Lung (tissue), 17 donors: ENCODE measurements at places on chromosomes 4 and X. TPM values are rescaled to one million over a fixed set of nuclear protein-coding genes. Genes with fewer than 3 reads are reported as not detected.
A peak's percentile ranks its signal among the peaks of the same experiment; 100 is the strongest.

HTRA3 gene
- 18.6 TPM for total RNA-seq

- DNase-seq: no peak
- H3K27me3 ChIP-seq: no peaks in the 10 kb centered on the region
- no peak overlapping the region for H3K27ac ChIP-seq
- H3K4me3 ChIP-seq: no peak overlapping the region
Observed at GRCh38 chr4:145049241-145049640, 48.8 kb downstream of the ANAPC10 start.

- no peak overlapping the region for H3K4me3 ChIP-seq
- H3K36me3 ChIP-seq: no peaks in the 10 kb centered on the region
- no peaks in the 10 kb centered on the region for H3K27me3 ChIP-seq
- no peaks in the 10 kb centered on the region for H3K4me1 ChIP-seq
Observed at GRCh38 chr4:124591637-124592036, 120.9 kb downstream of the ANKRD50 start.

DNA sequence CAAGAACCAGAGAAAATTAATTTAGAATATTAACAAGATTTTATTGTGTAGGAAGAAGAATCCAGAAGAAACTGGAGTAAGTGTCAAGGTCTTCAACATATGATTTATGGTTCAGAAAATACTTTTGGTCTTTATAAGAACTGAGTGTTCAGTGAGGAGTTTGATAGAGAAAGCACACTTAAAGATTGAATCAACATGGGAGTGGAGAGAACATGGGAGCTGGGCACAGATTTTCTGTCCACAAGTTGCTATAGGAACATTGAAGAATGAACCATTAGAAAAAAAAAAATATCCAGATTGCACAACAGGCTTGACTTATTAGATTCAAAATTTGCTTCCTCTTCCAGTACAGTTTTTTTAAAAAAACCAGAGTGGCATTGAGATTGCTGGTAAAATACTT, 601.2 kb upstream of the GNPDA2 start:
- no peak overlapping the region for H3K27ac ChIP-seq
- peaks cover 6% of the 10 kb centered on the region for H3K4me1 ChIP-seq
- no peak overlapping the region for H3K4me3 ChIP-seq
- no peaks in the 10 kb centered on the region for H3K36me3 ChIP-seq

- DNase-seq: no peak
- no peaks in the 10 kb centered on the region for H3K4me1 ChIP-seq
- no peak overlapping the region for H3K27ac ChIP-seq
- H3K36me3 ChIP-seq: no peaks in the 10 kb centered on the region
- no peak overlapping the region for H3K4me3 ChIP-seq
Observed at GRCh38 chr4:184503869-184504300, 29.5 kb upstream of the IRF2 start.

TBCK gene
- 71.2 TPM for total RNA-seq

ADH6 gene
- total RNA-seq: 2.2 TPM

MAGEB10 gene
- not detected for total RNA-seq

GRCh38 chrX:133935076-133935475, 50.3 kb downstream of the GPC3 start:
- no peak for DNase-seq
- peaks cover 8% of the 10 kb centered on the region for H3K27me3 ChIP-seq
- H3K4me3 ChIP-seq: no peak overlapping the region
- peaks cover 9% of the 10 kb centered on the region for H3K4me1 ChIP-seq
- no peaks in the 10 kb centered on the region for H3K36me3 ChIP-seq
- no peak overlapping the region for H3K27ac ChIP-seq

DNA sequence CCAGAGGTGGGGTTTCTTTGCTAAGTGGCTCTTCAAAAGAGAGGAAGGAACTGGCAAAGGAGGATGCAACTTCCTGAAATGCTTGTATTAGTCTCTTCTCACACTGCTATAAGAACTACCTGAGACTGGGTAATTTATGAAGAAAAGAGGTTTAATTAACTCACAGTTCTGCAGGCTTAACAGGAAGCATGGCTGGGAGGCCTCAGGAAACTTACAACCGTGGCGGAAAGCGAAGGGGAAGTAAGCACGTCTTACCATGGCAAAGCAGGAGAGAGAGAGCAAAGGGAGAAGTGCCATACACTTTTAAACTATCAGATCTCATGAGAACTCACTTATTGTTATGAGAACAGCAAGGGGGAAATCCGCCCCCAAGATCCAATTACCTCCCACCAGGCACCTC, 505.7 kb downstream of the ZNF674 start:
- DNase-seq: no peak
- H3K27ac ChIP-seq: no peak overlapping the region
- no peaks in the 10 kb centered on the region for H3K36me3 ChIP-seq

GRCh38 chr4:152304220-152304619, 231.7 kb downstream of the FBXW7 start:
- H3K36me3 ChIP-seq: no peaks in the 10 kb centered on the region
- H3K27ac ChIP-seq: no peak overlapping the region
- DNase-seq: no peak
- H3K4me3 ChIP-seq: no peak overlapping the region

DNA sequence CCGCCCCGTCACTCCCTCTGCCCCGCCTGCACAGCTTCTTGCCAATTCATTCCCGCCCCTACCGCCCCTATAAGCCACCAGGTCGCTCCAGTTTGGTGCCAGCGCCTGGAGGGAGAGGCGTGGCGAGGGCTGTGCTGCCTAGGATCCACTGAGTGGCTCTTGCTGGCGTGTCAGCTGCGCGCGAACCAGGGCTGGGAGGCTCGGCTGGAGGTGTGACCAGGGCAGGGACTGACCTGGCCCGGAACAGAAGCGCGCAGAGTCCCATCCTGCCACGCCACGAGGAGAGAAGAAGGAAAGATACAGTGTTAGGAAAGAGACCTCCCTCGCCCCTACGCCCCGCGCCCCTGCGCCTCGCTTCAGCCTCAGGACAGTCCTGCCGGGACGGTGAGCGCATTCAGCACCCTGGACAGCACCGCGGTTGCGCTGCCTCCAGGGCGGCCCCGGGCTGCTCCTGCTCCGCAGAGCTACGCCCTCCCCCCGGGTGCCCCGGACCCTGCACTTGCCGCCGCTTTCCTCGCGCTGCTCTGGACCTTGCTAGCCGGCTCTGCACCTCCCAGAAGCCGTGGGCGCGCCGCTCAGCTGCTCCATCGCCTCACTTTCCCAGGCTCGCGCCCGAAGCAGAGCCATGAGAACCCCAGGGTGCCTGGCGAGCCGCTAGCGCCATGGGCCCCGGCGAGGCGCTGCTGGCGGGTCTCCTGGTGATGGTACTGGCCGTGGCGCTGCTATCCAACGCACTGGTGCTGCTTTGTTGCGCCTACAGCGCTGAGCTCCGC, at the start of gene GPR78:
Gene GPR78, plus strand, starts transcription at position 72 of the 773 bp plus-strand sequence. Its CDS starts 591 bp downstream, at position 663.
- peaks cover 4% of the 10 kb centered on the region for H3K4me1 ChIP-seq
- no peaks in the 10 kb centered on the region for H3K36me3 ChIP-seq
- peak; percentile 82 for DNase-seq
- H3K27me3 ChIP-seq: peaks cover 45% of the 10 kb centered on the region
- no peak within 1 kb of the TSS for H3K4me3 ChIP-seq
